ENCODE measurements at places on chromosomes 11 and 22.
A peak's percentile ranks its signal among the peaks of the same experiment; 100 is the strongest.

DNA sequence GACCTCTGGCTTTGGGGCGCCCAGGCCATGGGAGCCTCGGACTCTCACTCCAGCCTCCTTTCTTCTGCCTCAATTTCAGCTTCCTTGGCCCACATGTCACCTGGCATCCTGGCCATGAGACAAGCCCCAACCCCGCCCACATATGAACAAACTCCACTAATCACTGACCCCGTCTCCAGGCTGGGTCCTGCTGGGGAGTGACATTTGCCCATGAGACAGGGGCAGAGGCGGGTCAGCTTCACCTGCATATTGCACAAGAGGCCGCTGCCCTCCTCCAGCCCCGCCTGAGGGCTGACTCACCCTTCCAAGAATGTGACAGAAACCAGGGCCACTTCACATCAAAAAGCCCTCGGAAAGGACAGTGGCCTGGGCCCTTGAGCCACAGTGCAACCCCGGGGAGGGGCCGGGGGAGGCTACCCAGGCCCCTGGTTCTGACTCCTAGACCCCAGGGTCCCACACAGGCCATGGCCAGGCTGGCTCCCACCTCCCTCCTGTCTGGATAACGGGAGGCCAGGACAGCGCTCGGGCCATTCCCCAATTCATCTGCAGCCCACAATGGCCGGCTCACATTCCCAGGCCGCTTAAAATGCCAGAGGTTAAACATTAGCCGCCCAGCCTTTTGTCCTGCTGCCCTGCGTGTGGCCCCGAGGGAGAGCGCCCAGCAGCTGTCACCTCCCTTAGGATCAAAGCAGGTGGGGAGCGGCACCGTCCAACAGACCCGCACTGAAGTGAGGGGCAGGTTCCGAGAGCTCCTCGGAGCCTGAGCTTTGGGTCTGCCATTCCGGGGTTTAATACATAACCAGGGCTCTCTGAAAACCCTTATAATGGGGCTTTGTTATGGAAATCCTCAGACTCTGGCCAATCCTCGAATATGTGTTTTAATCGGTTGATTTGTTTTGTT is 42.3 kb downstream of the TRMU start:
- no peak for DNase-seq

- DNase-seq: no peak
Measured at GRCh38 chr11:117548876-117549275, 221.2 kb downstream of the CEP164 start.

- no peak for DNase-seq
Measured at GRCh38 chr22:30861688-30862552, 106.7 kb downstream of the MORC2 start.

GRCh38 chr11:20125927-20126326 is 34.3 kb downstream of the DBX1 start:
- DNase-seq: no peak

DNA sequence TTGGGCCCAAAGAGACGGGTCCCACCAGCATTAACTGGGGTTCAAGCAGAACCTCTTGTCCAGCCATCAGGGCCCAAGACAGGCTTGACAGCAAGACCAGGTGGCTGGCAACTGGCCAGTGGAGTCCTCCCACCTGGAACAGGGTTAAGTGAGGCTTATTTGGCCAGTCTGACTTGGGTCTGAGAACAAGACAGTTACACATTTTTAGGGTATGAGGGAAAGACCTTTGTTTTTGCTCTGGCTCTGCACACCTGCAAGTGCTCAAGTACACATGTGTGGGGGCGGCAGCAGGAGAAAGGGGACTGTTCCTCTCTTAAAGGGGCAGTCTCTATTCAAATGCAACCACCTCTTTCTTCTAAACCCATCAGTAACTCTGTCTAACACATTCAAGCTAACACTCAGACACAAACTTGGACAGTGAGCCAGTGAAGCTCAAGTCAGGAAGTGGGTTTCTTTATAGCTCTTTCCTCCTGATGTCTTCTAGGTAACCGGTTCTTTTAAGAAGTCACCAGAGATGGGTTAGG is 116.2 kb downstream of the ETS1 start:
- DNase-seq: no peak

- no peak for DNase-seq
Measured at GRCh38 chr11:64359712-64360445, 917 bp downstream of the RPS6KA4 start.

DNA sequence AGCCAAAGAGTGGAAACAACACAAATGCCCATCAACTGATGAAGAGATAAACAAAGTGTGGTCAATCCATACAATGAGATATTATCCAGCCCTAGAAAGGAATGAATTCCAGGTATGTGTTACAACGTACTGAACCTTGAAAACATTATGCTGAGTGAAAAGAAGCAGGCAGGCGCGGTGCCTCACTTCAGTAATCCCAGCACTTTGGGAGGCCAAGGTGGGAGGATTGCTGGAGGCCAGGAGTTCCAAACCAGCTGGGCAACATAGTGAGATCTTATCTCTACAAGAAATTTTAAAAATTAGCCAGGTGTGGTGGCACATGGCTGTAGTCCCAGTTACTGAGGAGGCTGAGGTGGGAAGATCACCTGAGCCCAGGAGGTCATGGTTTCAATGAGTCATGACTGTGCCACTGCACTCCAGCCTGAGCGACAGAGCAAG is 24.6 kb upstream of the TESMIN start:
- DNase-seq: no peak

- DNase-seq: no peak
Measured at GRCh38 chr11:44518968-44519550, 46.4 kb upstream of the CD82 start.

DNA sequence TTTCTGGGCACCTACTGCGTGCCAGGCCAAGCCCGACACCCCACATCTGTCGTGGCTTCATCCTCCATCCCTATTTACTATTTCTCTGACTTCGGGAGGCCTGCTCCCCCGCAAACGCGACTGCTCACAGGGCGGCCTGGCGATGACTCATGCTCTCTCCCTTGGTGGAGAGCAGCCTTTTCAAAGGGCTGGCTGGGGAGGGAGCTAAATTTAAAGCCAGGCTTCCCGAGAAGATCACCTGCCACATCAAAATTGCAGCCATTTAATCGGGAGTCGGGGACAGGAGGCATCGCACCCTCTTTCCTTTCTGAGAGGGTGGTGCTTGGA is 24.9 kb upstream of the SHISAL1 start:
- DNase-seq: no peak

DNA sequence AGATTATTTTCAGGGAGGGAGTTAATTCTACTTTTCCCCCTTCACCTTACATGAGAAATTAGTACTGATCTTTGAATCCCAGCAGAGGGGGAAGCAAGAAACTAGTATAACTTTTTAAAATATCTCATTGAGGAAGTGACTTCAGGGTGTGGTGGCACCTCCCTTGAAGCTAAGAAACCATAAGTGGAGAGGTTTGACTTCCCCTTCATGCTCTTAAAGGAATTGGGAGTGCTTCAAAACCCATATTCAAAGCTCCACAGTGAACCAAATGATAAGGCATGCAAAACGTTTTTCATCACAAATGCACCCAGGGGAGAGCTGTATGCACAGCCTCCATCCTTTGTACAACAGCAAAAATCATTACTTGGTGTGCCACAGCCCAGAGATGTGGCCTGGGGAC is 540 bp downstream of the MS4A14 start:
- no peak for DNase-seq

DNA sequence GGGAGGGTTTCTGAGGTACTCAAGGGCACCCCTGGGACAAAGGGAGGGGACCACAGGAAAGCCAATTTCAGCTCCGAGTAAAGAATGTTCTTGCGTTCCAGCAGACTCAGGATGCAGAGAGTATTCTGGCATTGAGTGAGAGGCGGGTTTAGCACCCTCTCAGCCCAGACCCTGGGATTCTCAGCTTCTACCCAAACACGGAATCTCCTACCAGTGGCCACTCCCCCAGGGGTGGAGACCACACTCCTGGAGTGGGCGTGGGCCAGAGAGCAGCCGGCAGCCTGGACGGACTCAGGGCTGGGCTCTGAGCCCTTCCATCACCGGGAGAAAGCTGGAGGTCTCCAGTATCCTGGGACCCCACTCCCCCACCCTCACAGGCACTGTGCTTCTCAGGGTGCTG is 26.1 kb upstream of the TTLL12 start:
- DNase-seq: no peak

DNA sequence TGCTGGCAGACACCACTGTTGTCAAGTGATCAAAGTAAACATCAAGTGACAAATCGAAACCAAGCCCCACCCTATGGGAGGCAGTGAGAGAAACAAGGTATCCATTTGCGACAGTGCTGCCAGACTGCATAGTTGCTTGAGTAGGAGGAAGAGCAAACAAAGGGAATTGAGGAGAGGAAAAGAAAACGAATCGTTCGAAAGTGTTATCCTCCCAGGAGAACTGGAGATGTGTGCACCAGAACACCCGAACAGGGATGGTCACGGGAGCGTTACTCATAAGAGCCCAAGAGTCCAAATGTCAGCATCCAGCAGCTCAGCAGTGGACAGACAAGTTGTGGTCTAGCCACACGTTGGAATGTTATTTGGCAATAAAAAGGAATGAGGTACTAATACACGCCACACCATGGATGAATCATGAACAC is 58.4 kb upstream of the NUP50 start:
- DNase-seq: peak; percentile 56

DNA sequence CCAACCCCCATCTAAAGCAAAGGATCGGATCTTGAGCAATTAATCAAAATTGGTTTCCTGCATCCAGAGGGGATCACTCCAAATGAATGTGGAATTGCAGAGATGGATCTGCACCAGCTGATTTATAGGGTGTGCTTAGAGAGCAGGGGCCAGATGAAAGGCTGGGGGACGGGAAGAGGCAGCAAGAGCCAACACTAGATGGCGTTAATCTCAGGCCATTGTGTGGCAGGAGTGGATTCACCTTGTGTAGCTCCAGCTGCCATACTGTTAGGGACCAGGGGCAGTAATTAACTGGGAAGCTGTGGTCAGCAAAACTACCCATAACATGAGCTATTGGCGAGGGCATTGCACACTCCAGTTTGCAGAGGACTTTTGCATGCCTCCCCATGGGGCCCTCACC is 35.6 kb downstream of the SERPINH1 start:
- no peak for DNase-seq

GRCh38 chr22:50675553-50676179 is 3.0 kb downstream of the SHANK3 start:
- no peak for DNase-seq

GRCh38 chr22:23503142-23503541 is 76.9 kb downstream of the IGLL1 start:
- DNase-seq: no peak

All from fibroblast of skin of left quadriceps (primary cell).